NCI-H748 treated with DMSO at 0.1 percent for 48 hours (cell line): ENCODE measurements at places on chromosomes 7 and 10.

- DNase-seq, result no peak
Measured at GRCh38 chr10:22710139-22710745, 4.1 kb downstream of the PIP4K2A start.

- DNase-seq, result no peak
Measured at GRCh38 chr10:15120523-15120922, 23.4 kb downstream of the RPP38 start.

DNA sequence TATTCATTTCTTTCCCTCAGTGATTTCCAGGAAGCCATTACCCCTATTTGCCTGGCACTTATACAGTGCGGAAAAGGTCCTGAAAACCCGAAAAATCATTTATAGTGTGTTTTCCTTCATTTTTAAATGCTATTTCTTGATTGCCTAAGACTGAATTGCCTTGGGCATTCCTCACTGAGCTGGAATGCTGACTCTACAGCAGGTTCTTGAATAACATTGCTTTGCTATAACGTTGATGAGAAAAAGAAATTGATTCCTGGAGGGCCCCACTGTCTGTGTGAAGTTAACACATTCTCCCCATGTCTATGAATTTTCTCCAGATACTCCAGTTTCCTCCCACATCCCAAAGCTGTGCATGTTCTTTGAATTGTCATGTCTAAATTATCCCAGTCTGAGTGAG, 308.5 kb downstream of the EXOC4 start:
- no peak for DNase-seq

DNA sequence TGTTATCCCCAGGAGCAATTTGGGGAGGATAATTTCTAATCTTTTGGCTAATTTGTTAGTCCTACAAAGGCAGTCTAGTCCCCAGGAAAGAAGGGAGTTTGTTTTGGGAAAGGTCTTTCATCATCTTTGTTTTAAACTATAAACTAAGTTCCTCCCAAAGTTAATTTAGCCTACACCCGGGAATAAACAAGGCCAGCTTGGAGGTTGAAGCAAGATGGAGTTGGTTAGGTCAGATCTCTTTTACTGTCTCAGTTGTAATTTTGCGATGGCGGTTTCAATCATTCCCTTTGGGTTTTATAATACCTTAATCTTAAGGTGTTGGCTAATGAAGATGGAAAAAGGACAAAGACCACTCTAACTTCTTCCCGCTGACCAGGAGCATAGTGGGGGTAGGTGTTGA, 166.4 kb upstream of the NAMPT start:
- DNase-seq, result no peak

- DNase-seq, result no peak
Measured at GRCh38 chr7:85567983-85568382, 381.1 kb upstream of the SEMA3D start.

DNA sequence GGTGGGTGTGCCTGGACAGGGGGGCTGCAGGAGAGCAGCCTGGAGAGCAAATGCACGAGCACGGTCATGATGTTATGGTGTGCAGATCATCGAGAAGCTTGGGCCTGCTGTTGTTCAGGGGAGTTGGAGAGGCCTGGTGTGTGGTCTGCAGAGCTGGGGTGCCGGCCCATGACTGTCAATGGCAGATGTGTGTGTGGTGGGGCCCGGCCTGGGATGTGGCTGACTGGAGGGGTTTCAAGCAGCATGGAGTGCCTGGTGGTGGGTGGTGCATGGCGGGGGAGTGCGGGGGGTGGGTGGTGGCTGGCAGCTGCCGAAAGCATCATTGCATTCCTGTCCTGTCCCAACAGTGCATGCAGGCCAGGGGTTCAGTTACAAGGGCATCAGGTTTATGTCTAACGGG, 122.6 kb downstream of the DOCK1 start:
- DNase-seq, result no peak

GRCh38 chr7:22549051-22549450, 49.1 kb upstream of the STEAP1B start:
- DNase-seq, result no peak

- no peak for DNase-seq
Measured at GRCh38 chr7:136479922-136480321, 388.5 kb upstream of the CHRM2 start.

DNA sequence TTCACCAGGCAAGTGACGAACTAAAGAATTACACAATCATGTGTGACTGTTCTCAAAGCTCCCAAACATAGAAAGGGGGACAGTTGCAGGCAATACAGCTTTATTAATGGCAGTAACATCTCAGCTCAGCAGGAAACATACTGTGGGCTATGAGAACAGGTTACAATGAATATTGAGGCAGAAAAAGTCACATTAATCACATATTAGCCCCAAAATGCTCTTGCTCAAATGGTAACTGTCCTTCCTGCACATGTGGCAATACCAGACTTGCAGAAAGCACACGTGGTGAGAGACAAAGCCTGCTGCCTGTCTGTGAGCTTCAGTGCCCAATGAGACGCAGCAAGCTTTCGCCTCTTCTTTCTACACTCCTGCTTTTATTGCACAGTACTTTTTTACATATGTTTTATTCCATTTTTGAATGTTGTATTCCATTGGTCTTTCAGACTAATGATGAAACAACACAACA, 104.9 kb upstream of the ACBD5 start:
- DNase-seq, result no peak

DNA sequence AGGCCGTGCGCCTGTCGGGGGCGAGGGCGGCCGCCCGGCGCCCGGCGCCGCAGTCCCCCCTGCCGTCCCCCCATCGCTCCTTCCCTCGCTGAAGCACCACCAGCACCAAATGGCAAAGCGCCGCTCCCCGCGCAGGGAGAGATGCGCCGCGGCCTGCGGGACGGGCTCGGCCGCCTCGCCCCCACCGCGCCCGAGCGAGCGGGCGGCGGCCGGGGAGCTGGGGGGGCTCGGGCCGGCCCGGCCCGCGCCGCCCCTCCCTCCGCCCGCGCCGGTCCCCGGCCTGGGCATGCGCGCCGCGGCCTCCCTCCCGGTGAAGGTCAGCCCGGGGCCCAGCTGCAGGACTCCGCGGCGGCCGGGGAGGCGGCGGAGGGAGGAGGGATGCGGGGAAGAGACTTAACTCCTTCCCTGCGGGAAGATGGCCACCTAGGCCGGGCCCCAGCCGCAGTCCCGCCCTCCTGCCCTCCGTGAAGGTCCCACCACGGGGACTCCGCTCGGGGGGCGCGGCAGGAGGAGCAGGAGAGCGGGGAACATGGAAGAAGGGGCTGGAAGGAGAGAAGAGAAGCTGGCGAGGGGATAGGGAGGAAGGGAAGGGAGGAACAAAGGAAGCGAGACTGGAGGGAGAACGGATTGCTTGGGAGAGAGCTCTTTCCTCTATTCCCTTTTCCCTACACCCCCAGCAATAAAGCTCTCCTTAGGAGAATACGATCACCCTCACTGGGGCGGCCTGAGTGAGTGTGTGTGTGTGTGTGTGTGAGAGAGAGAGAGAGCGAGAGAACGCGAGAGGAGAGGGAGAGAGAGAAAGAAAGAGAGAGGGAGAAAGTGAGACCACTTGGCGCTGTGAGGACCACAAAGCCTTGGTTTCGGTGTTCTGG, 3.4 kb upstream of the SMARCD3 start:
- DNase-seq, result no peak

- peak; percentile 39 for DNase-seq
Measured at GRCh38 chr7:66114743-66115649, at the start of gene CRCP. Gene CRCP (plus strand): TSS chr7:66114847. CDS start chr7:66114963, 116 bp downstream.

GRCh38 chr7:121085922-121086321, 97.4 kb downstream of the CPED1 start:
- no peak for DNase-seq

DNA sequence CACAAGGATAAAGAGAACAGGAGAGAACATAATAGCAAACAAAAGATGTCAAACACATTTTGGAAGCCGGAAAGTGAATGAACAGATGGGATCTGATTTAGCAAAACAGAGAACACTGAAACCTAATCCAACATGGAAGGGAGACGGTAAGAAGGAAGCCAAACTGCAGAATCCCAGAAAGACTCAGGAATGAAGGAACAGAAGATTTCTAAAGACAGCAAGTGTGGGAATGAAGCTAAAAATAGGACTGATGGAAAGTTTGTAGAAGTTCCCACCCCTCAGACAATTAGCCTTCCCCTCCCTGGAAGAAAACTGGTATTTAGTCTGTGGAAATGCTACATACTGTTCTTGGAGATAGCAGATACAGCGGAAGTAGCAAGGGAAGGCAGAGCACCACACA, 40.8 kb downstream of the SLC16A12 start:
- DNase-seq, result no peak

GRCh38 chr10:60266513-60266912, 123.2 kb downstream of the ANK3 start:
- DNase-seq, result no peak

GRCh38 chr7:154649434-154649833, 353.5 kb downstream of the PAXIP1 start:
- no peak for DNase-seq

DNA sequence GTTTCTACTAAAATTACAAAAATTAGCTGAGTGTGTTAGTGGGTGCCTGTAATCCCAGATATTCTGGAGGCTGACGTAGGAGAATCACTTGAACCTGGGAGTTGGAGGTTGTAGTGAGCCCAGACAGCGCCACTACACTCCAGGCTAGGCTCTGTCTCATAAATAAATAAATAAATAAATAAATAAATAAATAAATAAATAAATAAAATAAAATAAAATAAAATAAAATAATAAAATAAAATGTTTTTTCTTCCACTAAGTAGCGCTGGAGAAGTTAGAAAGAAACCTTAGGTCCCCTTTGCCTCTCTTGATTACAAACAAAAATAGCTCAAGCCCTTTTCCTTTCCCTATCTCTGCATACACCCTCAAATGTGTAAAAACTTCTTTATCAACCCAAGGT, 525.9 kb downstream of the IPMK start:
- no peak for DNase-seq

- DNase-seq, result no peak
Measured at GRCh38 chr7:113582471-113582870, 336.3 kb downstream of the PPP1R3A start.

DNA sequence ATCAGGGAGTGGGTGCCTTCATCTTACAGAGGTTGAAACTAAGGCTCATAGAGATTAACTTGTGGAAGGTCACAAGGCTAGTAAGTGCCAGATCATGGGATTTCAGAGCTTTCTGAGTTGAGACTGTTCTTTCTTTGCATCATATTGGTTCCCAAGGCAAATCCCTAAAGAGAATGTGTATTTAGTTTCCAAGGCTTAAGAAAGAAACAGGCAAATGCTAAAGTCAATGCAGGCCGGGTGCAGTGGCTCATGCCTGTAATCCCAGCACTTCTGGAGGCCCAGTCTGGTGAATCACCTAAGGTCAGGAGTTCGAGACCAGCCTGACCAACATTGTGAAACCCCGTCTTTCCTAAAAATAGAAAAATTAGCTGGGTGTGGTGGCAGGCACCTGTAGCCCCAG, 19.8 kb downstream of the CDK1 start:
- DNase-seq, result no peak

GRCh38 chr7:54881816-54882520, 123.0 kb upstream of the SEC61G start:
- no peak for DNase-seq

DNA sequence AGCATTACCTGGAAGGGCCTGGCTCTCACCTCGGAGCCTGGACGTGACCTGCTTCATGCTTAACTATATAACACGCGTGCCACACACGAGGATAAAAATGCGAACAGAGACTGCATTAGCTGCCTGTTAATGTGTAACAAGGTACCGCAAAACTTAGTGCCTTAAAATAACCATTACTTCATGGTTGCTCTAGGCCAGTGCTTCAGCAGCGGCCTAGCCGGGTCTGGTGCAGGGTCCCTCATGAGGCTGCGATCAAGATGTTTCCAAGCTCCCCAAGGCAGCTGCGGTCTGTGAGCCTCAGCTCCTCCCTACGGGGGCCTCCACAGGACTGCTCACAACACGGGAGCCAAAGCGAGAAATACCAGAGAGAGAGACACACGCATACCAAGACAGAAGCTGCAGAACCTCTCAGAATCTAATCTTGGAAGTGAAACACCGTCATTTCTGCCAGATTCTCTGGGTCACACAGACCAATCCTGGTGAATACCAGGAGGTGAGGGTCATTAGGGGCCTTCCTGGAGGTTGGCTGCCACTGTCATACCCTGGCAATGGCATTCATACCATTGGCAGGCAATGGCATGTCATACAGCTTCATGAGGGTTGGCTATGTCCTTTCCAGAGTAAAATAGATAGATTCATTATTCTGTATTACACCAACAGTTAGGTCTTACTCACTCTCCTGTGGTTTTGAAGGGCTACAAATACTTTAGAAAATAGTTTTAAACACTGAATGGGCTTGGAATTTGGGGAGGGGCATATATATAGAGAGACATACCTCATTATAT, 94.5 kb downstream of the HIPK2 start:
- DNase-seq, result no peak

- DNase-seq, result no peak
Measured at GRCh38 chr7:150439967-150440366, 10.5 kb upstream of the GIMAP8 start.

DNA sequence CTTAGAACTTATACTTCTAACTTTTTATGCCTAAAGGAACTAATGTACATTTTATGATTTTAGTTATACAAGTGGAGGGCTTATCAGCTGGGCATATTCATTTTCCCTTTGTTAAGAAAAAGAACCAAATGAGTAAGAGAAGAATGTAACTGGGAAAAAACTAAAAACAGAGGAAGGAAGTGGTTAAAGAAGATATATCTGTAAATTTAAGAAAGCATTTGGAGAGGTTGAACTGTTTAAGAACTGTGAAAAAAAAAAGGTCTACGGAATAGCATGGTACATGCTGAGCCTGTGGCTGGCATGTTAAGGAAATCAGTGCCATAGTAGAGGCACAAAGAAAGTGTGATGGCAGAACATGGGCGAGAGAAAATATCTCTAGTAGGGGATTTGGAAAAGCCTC, 6.2 kb downstream of the MDFIC start:
- no peak for DNase-seq

GRCh38 chr10:38032886-38033285, 22.4 kb downstream of the ZNF33A start:
- DNase-seq, result no peak

GRCh38 chr7:30563326-30563942, 31.2 kb upstream of the GARS1 start:
- no peak for DNase-seq

DNA sequence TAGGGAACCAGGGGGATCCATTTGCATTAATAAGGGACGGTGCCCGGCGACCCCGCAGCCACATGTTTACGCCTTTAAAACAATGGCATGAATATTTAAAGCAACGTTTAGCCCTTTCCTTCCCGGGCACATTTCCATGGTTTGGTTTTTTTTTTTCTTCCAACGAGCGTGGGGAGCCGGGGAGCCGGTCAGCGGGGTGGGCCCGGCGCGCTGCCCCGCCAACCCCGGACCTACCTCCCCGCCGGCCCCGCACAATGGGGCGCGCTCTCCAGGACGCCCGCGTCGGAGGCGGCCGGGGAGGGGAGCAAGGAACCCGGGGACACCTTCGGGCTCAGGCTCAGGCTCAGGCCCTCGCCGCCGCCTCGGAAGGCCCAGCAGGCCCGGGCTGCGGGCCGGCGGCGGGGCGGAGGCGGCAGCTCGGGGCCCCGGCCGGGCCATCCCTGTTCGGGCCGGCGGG, 1.0 kb downstream of the SEPHS1 start:
- DNase-seq, result no peak
